ENCODE measurements at places on chromosomes 2 and 18.
A peak's percentile ranks its signal among the peaks of the same experiment; 100 is the strongest.

- no peak for DNase-seq
Measured at GRCh38 chr18:23196119-23197007, 61.1 kb downstream of the CABLES1 start.

- no peak for DNase-seq
Measured at GRCh38 chr2:239778861-239779558, 246.1 kb downstream of the NDUFA10 start.

GRCh38 chr2:85318222-85319074, 9.3 kb downstream of the TGOLN2 start:
- DNase-seq = no peak

DNA sequence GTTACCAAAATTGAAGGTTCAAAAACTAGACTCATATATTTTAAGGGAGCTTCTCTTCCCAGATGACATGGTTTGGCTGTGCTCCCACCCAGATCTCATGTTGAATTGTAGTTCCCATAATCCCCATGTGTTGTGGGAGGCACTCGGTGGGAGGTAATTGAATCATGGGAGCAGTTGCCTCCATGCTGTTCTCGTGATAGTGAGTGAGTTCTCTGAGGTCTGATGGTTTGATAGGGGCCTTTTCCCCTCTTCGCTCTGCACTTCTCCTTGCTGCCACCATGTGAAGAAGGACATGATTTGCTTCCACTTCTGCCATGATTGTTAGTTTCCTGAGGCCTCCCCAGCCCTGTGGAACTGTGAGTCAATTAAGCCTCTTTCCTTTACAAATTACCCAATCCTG, 140.1 kb downstream of the MAIP1 start:
- DNase-seq = no peak

- DNase-seq = no peak
Measured at GRCh38 chr18:6069539-6069938, 174.2 kb upstream of the TMEM200C start.

- no peak for DNase-seq
Measured at GRCh38 chr2:160140471-160140870, 59.6 kb downstream of the ITGB6 start.

DNA sequence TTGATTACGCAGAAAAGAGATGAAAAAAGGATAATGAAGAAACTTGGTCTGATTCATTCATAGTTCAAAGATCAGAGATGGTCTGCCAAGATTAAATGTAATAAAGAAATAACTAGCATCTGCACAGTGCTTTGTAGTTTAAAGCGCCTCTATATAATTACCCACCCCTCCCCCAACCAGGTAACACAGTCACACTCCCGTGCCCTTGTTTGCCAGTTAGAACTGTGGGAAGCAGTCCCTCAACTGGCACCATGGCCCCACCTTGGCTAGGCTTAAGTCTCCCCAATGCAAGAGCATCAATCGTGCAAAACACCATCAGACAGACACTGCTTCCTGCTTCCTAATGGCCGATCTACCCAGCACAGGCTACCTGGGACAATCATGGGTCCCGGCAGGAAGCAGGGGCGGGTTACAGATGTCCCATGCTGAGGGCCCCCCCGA, 11.6 kb downstream of the ADCY3 start:
- DNase-seq = no peak

DNA sequence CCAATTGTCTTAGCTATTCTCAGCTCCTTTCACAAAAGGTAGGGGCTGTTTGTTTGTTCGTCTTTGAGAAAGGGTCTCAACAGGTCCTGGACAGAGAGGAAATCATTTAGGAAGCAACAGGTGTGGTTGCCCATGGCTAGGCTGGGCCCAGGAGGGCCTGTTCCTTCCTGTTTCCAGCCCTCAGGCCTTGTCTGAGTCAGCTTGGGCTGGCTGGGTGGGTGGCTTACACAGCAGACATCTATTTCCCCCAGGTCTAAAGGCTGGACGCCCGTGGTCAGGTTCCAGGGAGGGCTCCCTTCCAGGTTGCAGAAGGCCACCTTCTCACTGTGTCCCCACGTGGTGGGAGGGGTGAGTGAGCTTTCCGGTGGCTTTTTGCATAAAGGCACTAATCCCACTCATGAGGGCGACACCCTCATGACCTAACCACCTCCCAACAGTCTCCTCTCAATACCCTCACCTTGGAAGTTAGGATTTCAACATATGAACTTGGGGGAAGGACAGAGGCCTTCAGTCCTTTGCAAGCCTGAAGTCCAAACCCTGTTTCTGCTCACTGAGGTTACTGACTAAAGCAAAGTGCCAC, 45.5 kb downstream of the ARHGEF4 start:
- no peak for DNase-seq

DNA sequence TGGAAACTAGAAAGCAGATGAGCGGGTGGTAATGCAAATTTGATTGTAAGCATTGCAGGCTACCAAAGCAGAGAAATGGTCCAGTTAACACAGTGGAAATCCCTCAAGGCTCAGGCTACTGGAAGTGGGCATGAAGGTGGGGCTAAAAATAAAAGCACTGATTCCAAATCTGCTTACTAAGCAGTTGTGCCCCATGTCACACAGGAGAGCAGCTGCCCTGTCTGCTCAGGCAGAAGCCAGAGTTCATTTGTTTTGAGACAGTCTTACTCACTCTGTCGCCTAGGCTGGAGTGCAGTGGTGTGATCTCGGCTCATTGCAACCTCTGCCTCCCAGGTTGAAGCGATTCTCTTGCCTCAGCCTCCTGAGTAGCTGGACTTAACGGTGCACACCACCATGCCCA, 42.5 kb upstream of the TSPYL6 start:
- DNase-seq = no peak

- no peak for DNase-seq
Measured at GRCh38 chr2:203446071-203446481, 89.0 kb downstream of the RAPH1 start.

GRCh38 chr18:47420130-47420529, 168.7 kb upstream of the SKOR2 start:
- DNase-seq = no peak

- peak; percentile 31 for DNase-seq
Measured at GRCh38 chr2:119276864-119277263, 53.2 kb downstream of the STEAP3 start.

DNA sequence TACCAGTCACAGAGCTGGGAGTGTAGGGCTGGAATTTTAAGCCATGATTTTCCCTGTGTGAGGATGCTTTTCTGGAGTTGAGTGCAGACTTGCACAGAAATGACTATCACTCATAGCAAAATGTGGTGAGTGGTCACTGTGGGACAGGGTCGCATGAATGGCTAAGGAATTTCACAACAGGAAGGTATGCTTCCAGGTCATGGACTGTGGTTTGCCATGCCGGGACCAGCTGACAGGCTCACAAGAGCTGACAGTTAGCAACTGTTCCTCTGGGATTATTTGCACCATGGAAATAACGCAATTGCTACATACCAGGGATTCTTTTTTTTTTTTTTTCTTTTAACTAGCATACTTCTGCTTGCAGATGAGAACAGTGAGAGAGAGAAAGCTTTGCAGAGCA, 3.8 kb upstream of the UXS1 start:
- no peak for DNase-seq

GRCh38 chr2:160349306-160349705, 144.3 kb downstream of the RBMS1 start:
- no peak for DNase-seq

DNA sequence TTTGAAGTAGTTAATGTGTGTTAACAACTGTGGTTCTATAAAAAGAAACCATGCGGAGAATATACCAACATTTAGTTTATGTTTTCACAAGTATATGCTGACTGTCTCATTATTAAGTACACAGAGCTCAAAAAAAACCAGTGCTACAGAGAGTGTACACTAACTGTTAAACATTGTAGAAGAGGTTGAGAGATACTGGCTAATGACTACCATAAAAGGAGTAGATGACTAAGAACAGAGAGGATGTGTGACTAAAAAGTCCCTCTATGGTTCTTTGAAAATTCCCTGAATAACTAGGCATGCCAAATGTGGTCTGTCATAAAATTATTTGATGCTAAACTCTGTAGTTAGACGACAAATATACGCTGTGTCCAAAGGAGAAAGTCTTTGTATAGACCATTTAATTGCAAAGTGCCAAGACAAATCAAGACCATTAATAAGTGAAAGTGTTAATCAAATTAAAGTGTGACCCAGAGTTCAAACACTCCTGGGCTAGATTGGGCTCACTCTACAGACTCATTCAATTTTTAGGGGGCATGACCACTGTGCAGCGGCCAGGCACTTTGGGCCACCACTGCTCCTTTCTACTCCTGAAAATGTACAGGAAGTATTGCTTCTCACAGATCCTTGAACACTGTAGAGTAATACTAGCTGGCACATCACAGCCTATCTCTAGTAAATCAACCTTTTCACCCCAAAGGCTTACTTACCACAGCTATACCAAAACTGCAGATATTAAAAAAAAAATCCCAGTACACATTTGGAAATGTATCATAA, 45.1 kb upstream of the SERTAD2 start:
- DNase-seq = no peak

GRCh38 chr2:18719978-18720775, 130.8 kb upstream of the NT5C1B start:
- no peak for DNase-seq

DNA sequence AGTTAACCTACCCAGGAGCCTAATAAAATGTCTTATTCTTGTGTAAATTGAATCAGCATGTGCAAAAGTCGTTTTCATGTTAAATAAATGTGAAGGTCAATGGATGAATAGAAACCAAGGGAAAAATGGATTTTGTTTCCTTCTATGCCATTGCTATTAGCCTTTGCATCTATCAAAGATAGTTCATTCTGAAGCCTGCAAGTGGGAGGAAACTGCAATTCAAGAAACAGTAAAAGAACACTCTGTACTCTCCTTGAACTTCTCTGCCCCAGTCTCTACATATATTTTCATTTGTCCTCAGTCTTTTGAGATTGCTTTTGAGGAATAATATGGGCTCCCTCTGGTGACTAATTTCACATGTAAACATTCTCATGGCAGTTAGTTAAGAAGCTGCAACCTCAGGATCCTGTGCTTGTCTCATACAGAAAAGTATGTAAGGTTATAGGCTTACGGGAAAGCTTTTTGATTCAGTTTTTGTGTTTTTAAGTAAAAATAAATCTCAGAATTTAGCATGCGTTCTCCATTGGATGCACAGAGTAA, 1590.0 kb upstream of the LRRTM1 start:
- no peak for DNase-seq

DNA sequence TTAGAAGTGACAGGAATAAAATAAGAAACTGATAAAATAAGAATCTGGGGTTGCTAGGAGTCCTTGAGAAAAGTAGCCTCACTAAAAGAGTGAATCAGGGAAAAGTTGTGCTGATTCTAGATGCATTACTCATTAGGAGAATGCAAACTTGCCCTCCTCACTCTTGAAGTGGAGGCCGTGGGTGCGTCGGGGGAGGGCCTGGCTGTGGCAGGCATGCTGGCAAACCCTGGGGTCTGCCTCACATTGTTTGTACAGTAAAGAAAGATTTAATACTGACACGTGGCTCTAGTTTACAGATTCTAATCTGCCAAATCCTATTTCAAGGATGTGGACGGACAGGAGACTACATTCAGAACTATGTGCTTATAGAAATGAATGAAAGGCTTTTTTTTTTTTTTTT, 41.9 kb downstream of the TANC1 start:
- no peak for DNase-seq

GRCh38 chr2:127195140-127196074, 24.7 kb downstream of the CYP27C1 start:
- DNase-seq = no peak

GRCh38 chr2:48406116-48406515, 123.8 kb upstream of the STON1 start:
- no peak for DNase-seq

DNA sequence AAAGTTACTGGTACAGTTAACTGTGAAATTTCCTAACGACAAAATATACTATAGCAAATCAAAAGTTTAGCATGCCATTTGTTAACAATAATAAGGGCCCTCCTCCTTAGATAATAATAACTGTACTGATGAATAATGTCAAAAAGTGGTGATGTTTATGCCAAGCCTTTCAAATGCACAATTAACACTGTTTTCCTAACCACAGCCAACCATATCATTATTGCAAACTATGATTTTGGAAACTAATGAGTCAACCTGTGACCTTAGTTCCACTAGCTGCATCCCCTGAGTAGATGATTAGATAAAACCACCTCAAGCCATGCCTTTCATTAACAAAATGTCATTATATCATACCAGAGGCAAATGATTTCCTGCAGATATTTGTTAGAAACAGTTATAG, 25.1 kb upstream of the GPR75 start:
- no peak for DNase-seq

- DNase-seq = no peak
Measured at GRCh38 chr2:54038835-54039234, 68.0 kb upstream of the PSME4 start.

DNA sequence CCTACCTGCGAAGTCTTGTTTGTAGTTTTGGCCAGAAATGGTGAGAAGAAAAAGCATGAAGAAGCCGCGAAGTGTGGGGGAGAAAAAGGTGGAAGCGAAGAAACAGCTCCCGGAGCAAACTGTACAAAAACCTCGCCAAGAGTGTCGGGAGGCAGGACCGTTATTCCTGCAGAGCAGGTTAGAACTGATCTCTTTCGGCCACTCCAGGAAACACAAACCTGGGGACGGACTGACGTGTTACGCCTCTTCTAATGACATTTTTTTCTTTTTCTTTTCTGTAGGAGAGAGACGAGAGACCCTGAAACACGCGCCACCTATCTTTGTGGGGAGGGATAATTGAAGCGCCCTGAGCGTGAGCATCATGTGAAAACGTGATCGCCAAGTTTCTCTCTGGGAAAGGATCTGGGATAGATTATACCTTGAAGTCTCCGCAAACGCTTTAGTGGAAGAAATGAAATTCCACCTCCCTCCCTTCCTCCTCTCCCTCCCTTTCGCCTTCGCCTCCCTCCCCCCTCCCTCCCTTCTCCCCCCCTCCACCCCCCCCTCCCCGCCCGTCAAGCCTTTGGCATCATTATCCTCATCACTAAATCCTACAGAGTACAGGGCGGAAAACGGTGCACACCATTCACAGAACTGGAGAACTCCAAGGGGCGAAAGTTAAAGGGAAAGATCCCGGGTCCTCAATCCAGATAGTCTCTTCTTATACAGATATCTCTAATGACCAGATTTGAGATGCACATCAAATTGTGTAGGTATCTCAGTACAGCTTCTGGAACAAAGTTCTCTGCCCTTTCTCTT, at the start of gene ZEB2:
TSS of gene ZEB2 (minus strand) at position 186 of the 798 bp plus-strand sequence. CDS start 2,769 bp downstream, outside the sequence.
- DNase-seq = peak; percentile 89

- no peak for DNase-seq
Measured at GRCh38 chr2:88845772-88846661, 154.5 kb downstream of the RPIA start.

DNA sequence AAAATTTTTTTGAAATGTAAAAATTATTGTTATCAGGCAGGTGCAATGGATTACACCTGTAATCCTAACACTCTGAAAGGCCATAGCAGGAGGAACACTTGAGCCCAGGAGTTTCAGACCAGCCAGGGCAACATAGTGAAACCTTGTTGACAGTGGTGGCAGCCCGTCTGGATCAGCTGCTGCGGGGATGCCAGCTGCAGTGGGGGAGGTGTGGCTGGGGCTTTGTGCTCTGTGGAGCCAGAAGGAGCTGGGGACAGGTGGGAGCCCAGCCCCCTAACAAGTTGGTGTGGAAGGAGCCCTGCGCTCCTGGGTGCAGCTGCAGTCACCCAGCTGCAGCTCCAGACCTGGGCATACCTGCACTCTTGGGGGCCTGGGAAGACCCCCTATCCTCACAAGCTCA, 182.4 kb upstream of the MC4R start:
- DNase-seq = no peak

All from neural progenitor cell (in vitro differentiated cells).